ENCODE measurements at places on chromosomes 7 and 10. TPM values are rescaled to one million over a fixed set of nuclear protein-coding genes. Genes with fewer than 3 reads are reported as not detected.

DNA sequence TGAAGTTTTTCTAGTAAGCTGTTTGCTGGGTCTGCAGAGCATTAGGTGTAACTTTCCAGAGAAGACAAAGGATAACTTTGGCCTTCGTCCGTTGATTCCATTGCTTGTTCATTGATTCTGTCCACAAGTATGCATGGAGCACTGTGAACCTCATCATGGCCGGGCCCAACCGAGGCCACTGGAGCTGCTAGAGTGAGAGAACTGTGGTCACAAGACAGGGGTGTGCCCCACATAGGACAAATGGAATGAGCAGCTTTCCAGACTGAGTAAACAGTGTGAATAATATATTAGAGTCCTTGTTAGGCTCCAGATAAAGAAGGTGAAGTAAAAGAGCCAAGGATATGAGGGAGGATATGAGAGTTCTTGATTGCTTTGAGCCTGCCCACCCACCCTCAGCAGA, 24.9 kb downstream of the MBL2 start:
- H3K27ac ChIP-seq: no peak overlapping the region
- H3K4me1 ChIP-seq: no peaks in the 10 kb centered on the region
- no peak overlapping the region for H3K4me3 ChIP-seq
- no peaks in the 10 kb centered on the region for H3K36me3 ChIP-seq
- H3K27me3 ChIP-seq: peaks cover 3% of the 10 kb centered on the region

CFAP43 gene
- not detected for total RNA-seq

- H3K4me1 ChIP-seq: no peaks in the 10 kb centered on the region
- DNase-seq: no peak
- no peak overlapping the region for H3K4me3 ChIP-seq
- no peak overlapping the region for H3K27ac ChIP-seq
- H3K27me3 ChIP-seq: no peaks in the 10 kb centered on the region
Measured at GRCh38 chr7:69422574-69422985, 175.7 kb upstream of the AUTS2 start.

OAT gene
- 41.6 TPM for total RNA-seq

LMOD2 gene
- not detected for total RNA-seq

ADRA2A gene
- total RNA-seq: not detected

- H3K36me3 ChIP-seq: no peaks in the 10 kb centered on the region
- DNase-seq: no peak
- peaks cover 2% of the 10 kb centered on the region for H3K27me3 ChIP-seq
- no peak overlapping the region for H3K4me3 ChIP-seq
- no peaks in the 10 kb centered on the region for H3K4me1 ChIP-seq
- H3K27ac ChIP-seq: no peak overlapping the region
Measured at GRCh38 chr7:79434867-79435266, 18.6 kb downstream of the MAGI2 start.

PDZD7 gene
- total RNA-seq: 0.37 TPM

DNA sequence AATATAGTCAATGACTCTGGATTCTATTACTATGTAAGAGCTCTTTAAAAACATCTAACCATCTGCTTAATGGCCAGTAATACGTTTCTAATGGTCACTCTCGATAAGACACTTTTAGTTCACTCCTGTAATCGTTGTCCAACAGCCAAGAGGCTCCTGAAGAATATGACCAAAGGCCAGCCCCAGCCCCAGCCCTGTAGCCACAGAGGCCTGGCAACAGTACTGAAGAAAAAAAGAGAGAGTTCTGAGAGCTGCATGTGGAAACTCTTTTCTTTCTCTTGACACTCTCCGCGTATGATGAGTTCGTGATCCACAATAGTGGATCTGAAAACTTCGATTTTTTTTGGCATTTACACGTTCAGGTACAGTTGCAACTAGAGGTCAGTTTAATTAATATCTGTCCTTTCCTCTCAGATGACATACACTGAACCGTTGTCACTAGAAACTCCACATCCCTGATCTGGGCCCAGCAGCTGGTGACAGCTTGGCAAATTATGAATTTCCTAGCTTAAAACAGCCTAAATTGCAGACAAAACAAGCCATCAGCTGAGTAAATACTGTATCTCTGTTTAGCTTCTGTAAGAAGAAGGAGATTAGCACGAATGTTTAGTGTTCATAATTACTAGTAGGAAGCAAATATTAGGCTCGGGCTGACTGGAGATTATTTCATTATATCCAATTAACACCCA, 456.7 kb downstream of the LRMDA start:
- peaks cover 3% of the 10 kb centered on the region for H3K27me3 ChIP-seq
- H3K27ac ChIP-seq: no peak overlapping the region
- no peak overlapping the region for H3K4me3 ChIP-seq
- DNase-seq: no peak
- H3K36me3 ChIP-seq: no peaks in the 10 kb centered on the region

DNA sequence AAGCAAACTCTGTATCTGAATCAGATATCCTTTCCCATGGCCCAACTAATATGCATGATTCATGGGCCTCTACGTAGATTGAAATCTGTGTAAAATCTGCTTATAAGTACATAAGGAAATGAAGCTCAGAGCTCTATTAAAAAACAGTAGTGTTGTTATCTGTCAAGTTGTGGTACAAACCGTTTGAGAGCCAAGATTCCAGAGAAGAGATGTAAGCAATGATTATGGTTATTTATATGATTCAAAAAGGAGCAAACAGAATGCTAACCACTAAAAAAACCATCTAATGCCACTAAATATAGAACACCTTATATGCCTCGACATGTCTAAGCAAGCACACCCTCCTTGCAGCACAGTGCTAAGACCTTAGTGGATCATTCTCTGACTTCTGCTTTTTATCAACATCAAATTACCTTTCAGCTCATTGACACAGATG, 26.6 kb downstream of the RPP38 start:
- H3K27me3 ChIP-seq: no peaks in the 10 kb centered on the region
- H3K27ac ChIP-seq: peak overlapping the region; percentile 86
- H3K36me3 ChIP-seq: peaks cover 41% of the 10 kb centered on the region
- H3K4me1 ChIP-seq: peaks cover 39% of the 10 kb centered on the region
- no peak overlapping the region for H3K4me3 ChIP-seq
- no peak for DNase-seq

DNA sequence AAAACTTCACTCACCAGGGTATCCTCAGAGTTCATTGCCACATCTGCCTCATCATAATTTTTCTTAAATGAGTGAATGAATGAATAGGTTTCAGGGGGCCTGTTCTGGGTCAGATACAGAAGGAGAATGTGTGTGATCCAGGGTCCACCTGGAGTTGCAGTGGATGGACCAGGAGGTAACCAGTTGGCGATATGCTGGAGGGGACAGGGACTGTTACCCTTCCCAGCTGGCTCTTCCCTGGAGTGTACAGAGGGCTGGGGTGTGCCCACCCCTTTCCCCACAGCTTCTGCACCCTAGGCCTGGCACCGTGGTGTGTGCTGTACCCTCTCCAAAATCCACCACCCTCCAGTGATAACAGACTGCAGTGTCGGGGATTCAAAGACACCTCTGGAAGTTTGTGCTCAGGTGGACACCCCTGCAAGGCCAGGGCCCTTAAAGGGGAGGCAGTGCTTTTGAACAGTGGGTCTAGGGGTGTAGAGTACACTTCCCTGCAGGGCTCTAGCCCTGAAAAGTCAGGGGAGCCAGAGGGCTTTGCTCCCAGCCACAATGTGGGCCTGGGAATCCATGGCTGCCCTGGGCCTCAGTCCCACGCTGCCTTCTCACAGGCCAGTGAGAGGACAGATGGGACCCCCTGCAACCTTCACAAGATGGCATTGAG, 134.4 kb upstream of the UNC5B start:
- no peaks in the 10 kb centered on the region for H3K27me3 ChIP-seq
- no peaks in the 10 kb centered on the region for H3K4me1 ChIP-seq
- DNase-seq: peak; percentile 1
- no peak overlapping the region for H3K27ac ChIP-seq
- no peak overlapping the region for H3K4me3 ChIP-seq

ODAD2 gene
- total RNA-seq: 0.22 TPM

GRCh38 chr10:12191715-12192114, 4.0 kb downstream of the NUDT5 start:
- H3K36me3 ChIP-seq: peaks cover 43% of the 10 kb centered on the region
- H3K27ac ChIP-seq: no peak overlapping the region
- DNase-seq: no peak
- H3K4me1 ChIP-seq: peaks cover 48% of the 10 kb centered on the region
- no peak overlapping the region for H3K4me3 ChIP-seq
- H3K27me3 ChIP-seq: no peaks in the 10 kb centered on the region

- no peak for DNase-seq
- H3K27me3 ChIP-seq: no peaks in the 10 kb centered on the region
Measured at GRCh38 chr7:107944411-107945169, 53.6 kb downstream of the DLD start.

FGFBP3 gene
- 1.2 TPM for total RNA-seq

GRCh38 chr7:139985811-139986210, 76.9 kb downstream of the PARP12 start:
- DNase-seq: no peak
- no peak overlapping the region for H3K4me3 ChIP-seq
- H3K4me1 ChIP-seq: no peaks in the 10 kb centered on the region
- H3K27me3 ChIP-seq: no peaks in the 10 kb centered on the region
- H3K36me3 ChIP-seq: no peaks in the 10 kb centered on the region
- H3K27ac ChIP-seq: no peak overlapping the region

AZGP1 gene
- total RNA-seq: not detected

- no peaks in the 10 kb centered on the region for H3K4me1 ChIP-seq
- peaks cover 21% of the 10 kb centered on the region for H3K36me3 ChIP-seq
- no peak overlapping the region for H3K27ac ChIP-seq
- H3K27me3 ChIP-seq: no peaks in the 10 kb centered on the region
- DNase-seq: no peak
Measured at GRCh38 chr7:2384354-2385243, 18.8 kb upstream of the CHST12 start.

CHN2 gene
- not detected for total RNA-seq

ARPC1A gene
- 41.5 TPM for total RNA-seq

CNPY1 gene
- not detected for total RNA-seq

- H3K27ac ChIP-seq: no peak overlapping the region
- H3K27me3 ChIP-seq: no peaks in the 10 kb centered on the region
- peaks cover 16% of the 10 kb centered on the region for H3K36me3 ChIP-seq
- no peak for DNase-seq
- no peak overlapping the region for H3K4me3 ChIP-seq
Measured at GRCh38 chr7:22872096-22872807, 49.6 kb upstream of the TOMM7 start.

DNA sequence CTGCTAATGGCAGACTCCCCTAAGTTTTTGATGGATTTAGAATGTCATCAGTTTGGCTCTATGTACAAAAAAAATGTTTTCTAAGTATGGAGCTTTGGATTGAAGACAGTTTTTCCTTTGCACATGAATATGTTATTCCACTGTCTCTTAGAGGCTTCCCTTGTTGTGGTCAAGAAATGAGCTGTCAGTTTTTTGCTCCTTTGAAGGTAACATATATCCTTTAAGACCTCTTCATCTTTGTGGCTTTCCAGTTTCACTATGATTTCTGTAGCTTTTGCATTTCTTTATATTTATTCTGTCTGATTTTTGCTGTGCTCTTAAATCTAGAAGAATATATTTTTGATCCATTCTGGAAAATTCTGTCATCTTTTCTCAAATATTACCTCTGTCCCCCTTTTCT, 15.8 kb upstream of the ODAD2 start:
- H3K27ac ChIP-seq: no peak overlapping the region
- H3K4me3 ChIP-seq: no peak overlapping the region
- peaks cover 4% of the 10 kb centered on the region for H3K4me1 ChIP-seq
- no peaks in the 10 kb centered on the region for H3K36me3 ChIP-seq

- no peaks in the 10 kb centered on the region for H3K27me3 ChIP-seq
- peak overlapping the region; percentile 61 for H3K4me3 ChIP-seq
- DNase-seq: peak; percentile 17
Measured at GRCh38 chr10:6563731-6564130, 16.3 kb downstream of the PRKCQ start.

CALN1 gene
- not detected for total RNA-seq

DNA sequence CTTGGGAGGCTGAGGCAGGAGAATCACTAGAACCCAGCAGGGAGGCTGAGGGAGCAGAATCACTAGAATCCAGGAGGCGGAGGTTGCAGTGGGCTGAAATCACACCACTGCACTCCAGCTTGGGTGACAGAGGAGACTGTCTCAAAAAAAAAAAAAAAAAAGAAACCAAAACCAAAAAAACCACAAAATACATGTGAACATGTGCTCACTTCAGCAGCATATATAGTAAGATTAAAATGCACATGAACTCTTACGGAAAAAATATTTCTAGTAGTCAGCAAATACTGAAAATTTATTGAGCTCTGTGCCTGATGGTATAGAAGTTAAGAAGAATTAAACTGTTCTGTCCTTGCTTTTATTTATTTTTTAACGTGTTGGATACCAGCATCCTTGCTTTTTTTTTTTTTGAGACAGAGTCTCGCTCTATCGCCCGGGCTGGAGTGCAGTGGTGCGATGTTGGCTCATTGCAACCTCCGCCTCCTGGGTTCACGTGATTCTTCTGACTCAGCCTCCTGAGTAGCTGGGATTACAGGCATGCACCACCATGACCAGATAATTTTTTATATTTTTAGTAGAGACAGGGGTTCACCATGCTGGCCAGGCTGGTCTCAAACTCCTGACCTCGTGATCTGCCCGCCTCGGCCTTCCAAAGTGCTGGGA, 9.6 kb upstream of the ZNF487 start:
- peak; percentile 81 for DNase-seq
- no peaks in the 10 kb centered on the region for H3K36me3 ChIP-seq
- H3K4me1 ChIP-seq: peaks cover 17% of the 10 kb centered on the region
- H3K4me3 ChIP-seq: peak overlapping the region; percentile 57
- H3K27ac ChIP-seq: peak overlapping the region; percentile 61

- H3K4me3 ChIP-seq: peak overlapping the region; percentile 2
- DNase-seq: no peak
- no peaks in the 10 kb centered on the region for H3K36me3 ChIP-seq
- peaks cover 53% of the 10 kb centered on the region for H3K27me3 ChIP-seq
Measured at GRCh38 chr7:88760136-88760515, 626 bp downstream of the ZNF804B start.

DNA sequence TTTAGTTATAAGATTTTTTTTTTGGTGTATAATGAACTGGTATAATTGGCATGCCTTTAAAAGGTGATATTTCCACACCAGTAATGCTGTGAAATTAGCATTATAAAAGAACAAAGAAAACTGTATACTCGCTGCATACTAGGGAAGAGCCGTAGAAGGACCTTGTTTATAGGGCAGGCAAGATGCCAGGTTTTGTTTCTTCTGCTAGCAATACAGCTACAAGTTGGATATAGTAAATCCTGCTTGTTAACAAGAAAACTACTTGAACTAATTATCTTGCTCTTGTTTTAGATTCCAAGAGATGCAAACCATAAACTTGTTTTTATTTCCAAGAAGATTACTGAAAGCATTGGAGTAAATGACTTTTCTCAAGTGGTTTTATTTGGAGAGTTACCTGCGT, 1.9 kb downstream of the DNAH11 start:
- H3K4me1 ChIP-seq: peaks cover 4% of the 10 kb centered on the region
- H3K27me3 ChIP-seq: peaks cover 46% of the 10 kb centered on the region
- no peak overlapping the region for H3K27ac ChIP-seq
- DNase-seq: no peak
- H3K36me3 ChIP-seq: no peaks in the 10 kb centered on the region
- H3K4me3 ChIP-seq: no peak overlapping the region
